ENCODE measurements at places on chromosomes 7 and 10.

- DNase-seq, result no peak
Measured at GRCh38 chr7:98128346-98128745, 21.7 kb downstream of the LMTK2 start.

DNA sequence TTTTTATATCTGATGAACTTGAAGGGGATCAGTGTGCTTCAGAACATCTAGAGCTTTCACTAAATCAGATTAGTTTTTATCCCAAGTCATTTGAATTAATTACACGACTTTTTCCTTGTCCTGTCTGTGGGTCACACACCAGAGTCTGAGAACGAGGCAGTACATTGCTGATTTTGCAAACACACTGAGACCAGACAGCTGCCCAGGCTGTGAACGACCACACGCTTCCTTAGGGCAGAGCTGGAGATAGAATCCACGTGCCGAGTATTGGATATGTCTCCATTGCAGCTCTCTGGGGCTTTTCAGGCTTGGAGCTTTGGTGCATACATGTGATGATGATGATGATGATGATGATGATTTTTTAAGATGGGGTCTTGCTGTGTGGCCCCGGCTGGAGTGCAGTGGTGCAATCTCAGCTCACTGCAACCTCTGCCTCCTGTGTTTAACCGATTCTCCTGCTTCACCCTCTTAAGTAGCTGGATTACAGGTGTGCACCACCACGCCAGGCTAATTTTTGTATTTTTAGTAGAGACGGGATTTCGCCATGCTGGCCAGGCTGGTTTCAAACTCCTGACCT lies 81.1 kb downstream of the CAMK1D start:
- DNase-seq, result no peak

- no peak for DNase-seq
Measured at GRCh38 chr10:25504838-25505237, 330.0 kb downstream of the GPR158 start.

DNA sequence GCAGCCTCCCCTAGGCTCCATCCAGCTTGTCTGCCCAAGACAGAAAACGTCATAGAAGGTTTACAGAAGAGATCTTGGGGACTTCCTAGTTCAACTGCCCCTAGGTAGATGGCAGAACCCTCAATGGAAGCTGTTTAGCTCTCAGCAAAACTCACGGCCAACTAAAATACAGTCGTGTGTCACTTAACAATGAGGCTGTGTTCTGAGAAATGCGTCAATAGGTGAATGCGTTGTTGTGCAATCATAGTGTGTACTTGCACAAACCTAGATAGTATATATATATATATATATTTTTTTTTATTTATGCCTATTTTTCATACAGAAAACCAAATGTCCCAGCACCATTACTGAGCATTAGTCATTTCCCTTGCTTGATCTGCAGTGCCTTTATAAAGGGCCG lies 100.4 kb upstream of the SH2B2 start:
- no peak for DNase-seq

GRCh38 chr7:146084086-146084485 lies 32.5 kb upstream of the CNTNAP2 start:
- DNase-seq, result no peak

DNA sequence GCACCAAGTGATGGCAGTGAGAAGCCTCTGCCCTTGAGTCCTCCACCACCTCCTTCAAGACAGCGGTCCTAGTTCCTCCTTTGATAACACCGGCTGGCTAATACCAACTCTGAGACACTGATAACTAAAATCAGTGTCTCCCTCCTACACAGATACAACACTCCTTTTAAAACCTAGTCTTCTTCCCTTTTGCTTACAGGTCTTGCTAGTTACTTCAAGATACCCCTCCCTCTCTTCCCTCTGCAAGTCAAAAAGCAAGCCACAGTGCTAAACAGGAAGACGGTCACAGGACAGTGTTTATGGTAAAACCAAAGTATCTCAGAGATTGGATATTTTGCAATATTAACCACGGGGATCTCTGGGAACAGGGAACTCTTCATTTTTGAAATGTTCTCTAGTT lies 4.6 kb downstream of the AKR1B1 start:
- DNase-seq, result no peak

DNA sequence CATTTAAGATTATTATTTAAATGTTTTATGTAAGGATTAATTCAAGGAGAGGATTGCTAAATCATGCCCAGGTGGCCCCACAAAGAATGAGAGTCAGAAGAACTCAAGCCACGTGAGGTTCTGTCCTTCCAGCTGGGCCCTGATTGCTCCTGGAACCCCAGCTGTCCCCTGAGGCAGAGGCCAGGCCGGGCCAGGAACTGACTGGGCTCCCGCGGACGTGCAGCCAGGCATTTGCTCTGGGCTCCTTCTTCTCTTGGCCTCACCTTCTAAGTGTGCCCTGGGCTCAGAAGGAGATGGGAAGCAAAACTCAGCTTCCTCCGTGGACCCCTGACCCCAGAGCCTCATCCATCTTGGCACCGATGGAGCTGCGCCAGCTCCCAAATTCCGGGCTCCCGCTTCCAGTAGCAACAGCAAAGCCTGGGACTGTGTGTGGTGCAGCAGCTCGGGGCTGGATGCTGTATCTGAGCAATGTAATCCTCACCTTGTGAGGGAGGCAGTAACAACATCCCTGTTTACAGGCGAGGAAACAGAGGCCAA lies 250.6 kb upstream of the PPP2R2D start:
- no peak for DNase-seq

DNA sequence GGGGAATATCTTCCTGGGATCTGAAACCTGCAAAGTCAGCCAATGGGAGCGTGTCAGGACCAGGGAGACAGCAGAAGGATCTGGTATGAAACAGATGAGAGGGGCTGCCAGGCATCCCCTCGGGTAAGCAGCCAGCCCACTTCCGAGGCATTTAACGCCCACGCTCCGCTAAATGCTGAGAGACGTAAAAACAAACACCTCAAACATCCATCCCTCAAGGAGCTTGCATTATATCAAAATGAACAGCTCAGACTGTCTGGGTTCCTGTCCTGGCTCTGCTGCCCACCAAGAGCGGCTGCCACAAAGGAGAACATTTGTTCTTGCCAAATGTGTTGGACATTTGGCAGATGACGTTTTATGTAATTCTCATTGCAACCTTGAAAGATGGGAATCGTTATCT lies 7.0 kb upstream of the SERPINE1 start:
- no peak for DNase-seq

GRCh38 chr10:66041771-66042170 lies 884.1 kb upstream of the LRRTM3 start:
- DNase-seq, result no peak

GRCh38 chr7:35714862-35715261 lies 19.9 kb upstream of the HERPUD2 start:
- no peak for DNase-seq

DNA sequence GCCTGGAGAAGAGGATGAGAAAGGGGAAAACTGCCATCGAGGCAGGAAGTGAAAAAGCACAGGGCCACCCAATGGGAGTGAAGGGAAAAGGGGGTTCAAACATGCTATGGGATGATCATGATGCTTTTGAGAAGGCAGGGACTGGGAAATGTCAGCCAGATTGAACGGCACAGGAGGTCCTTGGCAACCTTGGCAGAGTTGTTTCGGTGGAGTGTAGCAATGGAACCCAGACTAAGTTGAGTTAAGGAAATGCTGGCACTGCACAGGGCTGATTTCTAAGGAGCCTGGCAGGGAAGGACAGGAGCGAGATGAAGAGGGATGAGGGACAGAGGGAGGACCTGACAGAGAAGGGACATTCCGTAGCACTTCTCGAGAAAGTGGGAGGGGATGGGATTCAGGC lies 101.4 kb downstream of the PIP4K2A start:
- DNase-seq, result no peak

- DNase-seq, result no peak
Measured at GRCh38 chr10:119177708-119178371, 772 bp downstream of the PRDX3 start.

DNA sequence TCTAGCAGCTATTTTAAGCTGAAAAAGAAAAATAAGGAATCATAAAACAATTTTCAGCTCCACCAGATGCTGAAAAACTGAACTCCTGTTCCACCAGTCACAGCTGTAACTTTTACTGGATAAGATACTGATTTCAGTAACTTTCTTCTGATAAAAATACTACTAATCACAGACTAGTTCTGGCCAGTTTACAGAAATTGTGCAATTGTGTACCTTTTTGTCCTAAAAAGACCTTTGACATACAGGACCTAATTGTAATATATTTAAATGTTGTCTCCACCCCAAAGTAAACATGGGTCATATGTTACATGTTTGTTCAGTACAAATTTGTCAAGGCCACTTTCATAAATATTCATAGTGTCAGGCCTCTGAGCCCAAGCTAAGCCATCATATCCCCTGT lies 27.1 kb upstream of the PIP start:
- DNase-seq, result no peak

GRCh38 chr10:99672884-99673283 lies 13.6 kb downstream of the ENTPD7 start:
- DNase-seq, result no peak

DNA sequence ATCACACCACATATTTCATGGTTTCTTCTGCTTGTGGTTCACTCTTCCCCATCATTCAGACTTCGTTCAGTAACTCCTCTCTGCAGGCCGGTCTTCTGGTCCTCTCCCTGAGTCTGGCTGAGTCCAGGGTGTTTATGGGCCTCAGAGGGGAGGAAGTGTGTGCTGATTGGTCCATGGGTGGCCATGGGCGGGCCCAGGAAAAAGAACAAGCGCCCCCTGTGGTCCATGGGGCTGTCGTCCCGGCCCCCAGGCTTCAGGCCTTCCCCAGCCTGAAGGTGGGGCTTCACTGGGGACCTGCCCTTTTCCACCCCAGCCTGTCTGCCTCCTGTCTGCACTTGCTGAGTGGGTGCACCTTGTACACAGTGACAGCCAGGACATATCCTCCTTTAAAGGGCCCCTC lies 123.7 kb downstream of the VIPR2 start:
- DNase-seq, result no peak

DNA sequence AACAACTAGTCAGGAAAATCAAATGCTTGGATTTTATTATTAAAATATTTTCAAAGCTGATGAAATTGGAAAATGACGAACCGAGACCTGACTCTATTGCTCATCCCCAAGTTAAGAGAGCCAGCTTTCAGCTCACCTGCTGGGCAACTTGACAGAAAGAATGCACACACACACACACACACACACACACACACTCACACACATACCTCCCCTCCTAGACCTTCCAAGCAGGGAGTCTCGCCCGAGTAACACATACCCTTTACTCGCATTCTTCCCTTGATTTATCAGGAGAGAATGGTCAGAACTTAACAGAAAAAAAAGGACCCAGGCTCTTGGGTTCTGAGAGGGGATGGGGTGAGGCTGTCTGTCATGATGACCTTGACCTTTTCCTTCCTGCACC lies 19.1 kb downstream of the GPRIN2 start:
- no peak for DNase-seq

DNA sequence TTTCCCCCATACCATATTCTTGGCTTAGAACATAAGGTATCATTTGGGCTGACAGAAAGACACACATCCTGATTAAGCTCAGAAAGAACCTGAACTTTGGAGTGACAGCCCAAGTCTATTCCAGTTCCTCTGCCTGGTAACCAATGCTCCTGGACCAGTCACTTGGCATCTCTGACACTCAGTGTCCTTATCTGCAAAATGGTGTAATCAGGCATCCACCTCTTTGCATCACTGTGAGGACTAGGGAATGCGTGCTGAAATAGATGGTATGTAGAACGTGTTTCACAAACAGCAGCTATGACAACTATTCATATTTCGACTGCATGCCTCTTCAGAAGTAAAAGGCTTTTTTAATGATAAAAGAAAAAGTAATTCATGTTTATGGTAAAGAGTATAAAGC lies 26.2 kb upstream of the PIK3AP1 start:
- DNase-seq, result no peak

GRCh38 chr7:124898531-124898930 lies 31.1 kb downstream of the POT1 start:
- DNase-seq, result no peak

- no peak for DNase-seq
Measured at GRCh38 chr10:20085115-20085514, 268.9 kb downstream of the PLXDC2 start.

DNA sequence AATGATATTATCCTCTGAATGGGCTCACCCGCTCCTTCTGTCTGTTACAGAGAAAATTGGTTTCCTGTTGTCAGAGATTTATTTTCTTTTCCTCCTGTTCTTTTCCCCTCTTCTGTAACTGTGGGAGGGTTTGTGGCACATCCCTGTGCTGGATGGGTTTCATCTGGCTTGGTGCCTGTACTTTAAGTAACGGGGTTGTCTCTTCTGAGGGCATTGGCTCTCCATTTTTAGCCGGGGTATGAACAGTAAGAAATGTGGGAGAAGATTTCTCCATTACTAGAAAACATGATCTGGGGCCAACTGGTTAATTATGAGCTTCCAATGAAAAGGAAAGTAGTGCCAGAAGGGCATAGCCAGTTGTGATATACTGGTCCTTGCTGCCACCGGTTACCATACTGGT lies 142.6 kb downstream of the SND1 start:
- DNase-seq, result no peak

- no peak for DNase-seq
Measured at GRCh38 chr10:3681642-3682554, 103.1 kb downstream of the KLF6 start.

- no peak for DNase-seq
Measured at GRCh38 chr10:101007915-101008822, 8.6 kb downstream of the LZTS2 start.

DNA sequence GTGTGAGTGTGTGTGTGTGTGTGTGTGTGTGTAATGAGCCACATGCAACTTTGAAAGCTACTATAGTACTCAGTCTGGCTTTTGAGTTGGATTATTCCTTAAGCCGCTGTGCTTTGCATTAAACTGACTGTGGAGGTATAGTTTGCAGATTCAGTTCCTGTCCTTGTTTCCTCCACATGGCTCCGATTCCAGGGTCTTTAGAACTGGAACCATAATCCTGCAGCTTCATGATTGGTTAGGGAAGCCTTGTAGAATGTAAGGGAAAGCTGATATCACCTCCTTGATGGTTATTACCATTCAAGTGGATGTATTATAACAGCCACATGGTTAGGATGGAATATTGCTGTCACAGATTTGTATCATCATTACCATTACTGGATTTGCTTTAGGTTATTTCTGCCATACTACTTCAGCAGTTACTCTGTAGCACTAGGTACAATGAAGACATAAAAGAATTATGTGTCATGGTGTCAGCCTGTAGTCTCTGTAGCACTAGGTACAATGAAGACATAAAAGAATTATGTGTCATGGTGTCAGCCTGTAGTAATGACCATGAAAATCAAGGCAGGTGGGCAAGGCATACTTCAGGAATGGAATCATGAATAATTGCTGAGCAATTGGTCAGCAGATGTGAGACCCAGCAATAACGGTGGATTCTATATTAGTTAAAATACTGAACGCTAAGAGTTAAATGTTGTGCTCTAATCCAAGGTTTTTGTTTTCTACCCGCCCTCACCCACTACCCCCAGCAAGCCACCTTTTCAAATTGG lies 275.1 kb upstream of the FZD1 start:
- DNase-seq, result no peak

GRCh38 chr10:95335933-95336699 lies 45.3 kb upstream of the PDLIM1 start:
- no peak for DNase-seq

DNA sequence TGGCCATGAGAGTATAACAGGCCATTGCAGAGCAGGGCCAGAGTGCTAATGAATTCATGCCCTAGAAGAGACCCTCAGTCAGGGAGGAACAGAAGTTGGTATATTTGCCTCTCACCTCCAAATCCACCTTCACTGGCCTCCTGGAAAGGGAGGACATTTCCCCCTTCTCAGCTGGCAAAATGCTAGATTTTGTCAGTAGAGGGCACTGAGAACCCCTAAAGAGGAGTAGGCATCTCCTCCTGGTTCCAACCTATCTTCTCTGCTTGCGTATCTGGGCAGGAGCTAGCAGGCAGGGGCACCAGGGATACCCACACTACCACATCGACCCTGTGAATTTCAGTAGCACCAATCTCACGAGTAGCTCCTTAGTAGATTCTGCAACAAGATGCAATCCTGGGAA lies 79.8 kb upstream of the GHITM start:
- DNase-seq, result no peak

Data from DMS79 treated with DMSO at 0.1 percent for 48 hours (cell line).